ENCODE measurements at places on chromosomes 12 and 14.

DNA sequence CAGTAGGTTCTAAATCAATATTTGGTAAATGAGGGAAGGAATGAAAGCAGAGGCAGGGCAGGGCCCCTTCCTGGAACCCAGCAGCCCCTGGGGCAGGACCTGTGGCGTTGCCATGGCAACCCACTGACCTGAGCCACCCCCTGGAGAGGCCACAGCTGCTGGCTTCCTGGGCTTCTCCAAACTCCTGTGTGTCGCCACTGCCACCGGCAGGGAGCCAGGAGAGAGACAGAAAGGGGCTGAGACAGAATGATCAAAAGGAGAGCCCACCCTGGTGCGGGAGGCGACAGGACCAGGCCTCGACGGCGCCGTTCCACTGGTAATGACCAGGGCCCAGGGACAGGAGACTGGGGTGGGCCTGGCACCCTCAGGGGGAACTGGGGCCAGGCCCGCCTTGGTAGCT is 18.2 kb downstream of the RFX4 start:
- no peak overlapping the region for H3K27ac ChIP-seq
- H3K36me3 ChIP-seq: no peaks in the 10 kb centered on the region
- DNase-seq: no peak
- peaks cover 2% of the 10 kb centered on the region for H3K4me1 ChIP-seq
- H3K27me3 ChIP-seq: peaks cover 3% of the 10 kb centered on the region

DNA sequence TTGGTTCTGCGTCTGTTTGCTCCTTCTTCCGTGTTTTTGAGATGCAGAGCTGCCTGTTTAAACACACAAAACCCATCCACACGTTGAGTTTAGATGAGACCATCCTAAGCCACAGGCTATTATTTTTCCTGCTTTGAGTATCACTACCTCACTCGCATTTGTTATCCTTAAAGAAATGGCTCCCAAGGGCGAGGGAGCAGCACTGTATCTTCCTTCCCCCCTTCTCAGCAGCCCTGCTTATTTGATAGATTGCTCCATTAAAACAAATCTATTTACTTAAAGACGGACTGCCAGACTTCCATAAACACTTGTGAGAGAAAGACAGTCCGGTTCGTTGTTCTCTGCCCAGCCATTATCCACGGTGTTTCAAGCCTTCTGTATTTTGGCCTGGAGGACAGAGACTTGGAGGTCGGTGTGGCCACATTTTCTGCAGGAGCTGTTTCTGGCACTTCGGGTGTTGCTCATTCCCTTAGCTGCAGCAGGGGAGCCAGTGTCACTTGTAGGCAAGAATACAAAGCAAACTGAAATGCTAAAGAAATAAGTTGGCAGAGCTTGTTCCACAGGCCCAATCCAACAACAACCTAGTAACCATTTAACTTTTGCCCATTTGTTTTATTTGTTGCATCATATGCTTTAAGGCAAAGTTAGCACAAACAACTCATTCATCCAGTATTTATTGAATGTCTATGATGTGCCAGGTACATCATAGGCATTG is 275.4 kb downstream of the TTC6 start:
- H3K36me3 ChIP-seq: no peaks in the 10 kb centered on the region
- DNase-seq: no peak
- H3K27ac ChIP-seq: no peak overlapping the region
- H3K4me1 ChIP-seq: peaks cover 6% of the 10 kb centered on the region
- H3K27me3 ChIP-seq: peaks cover 9% of the 10 kb centered on the region

DNA sequence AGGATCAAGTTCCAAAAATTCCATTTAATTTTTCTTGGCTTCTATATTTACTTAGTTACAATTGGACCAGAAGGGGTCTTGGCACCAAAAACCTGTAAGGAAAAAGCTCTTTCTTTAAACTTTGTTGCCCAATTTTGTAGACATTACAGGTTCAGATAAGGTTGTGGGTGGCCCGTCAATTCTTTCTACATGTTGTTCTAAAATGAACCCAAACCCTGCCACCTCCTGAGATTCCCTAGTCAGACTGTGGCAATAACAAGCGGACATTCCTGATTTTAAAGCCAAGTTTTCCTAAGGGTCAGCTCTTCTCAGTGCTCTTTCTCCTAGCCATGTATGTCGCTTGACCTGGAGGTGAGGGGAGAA is 45.0 kb upstream of the GSG1 start:
- no peak overlapping the region for H3K4me3 ChIP-seq
- no peak overlapping the region for H3K27ac ChIP-seq
- H3K36me3 ChIP-seq: no peaks in the 10 kb centered on the region
- no peaks in the 10 kb centered on the region for H3K27me3 ChIP-seq
- no peak for DNase-seq

DNA sequence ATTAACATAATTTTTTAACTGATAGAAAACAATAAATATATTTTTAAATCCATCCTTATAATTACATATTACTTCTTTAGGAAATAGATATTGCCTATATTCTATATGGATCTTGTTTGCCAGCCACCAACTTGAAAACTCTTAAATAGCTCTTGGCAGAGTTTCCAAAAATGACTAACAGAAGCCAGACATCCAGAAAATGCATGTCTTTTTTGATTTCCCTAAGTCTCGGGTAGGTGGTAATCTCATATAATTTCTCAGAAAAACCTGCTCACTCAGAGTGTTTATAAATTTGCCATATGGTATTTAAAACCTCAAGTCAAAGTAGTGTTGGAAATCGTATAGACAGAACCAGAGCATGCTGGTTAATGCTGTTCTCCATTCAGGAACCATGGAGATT is 360.4 kb upstream of the FOXG1 start:
- no peak overlapping the region for H3K27ac ChIP-seq
- no peaks in the 10 kb centered on the region for H3K27me3 ChIP-seq
- no peak overlapping the region for H3K4me3 ChIP-seq
- H3K36me3 ChIP-seq: peaks cover 18% of the 10 kb centered on the region
- no peaks in the 10 kb centered on the region for H3K4me1 ChIP-seq

- no peak for DNase-seq
- H3K27me3 ChIP-seq: no peaks in the 10 kb centered on the region
These were observed 19.5 kb downstream of the PTGDR start for GRCh38 chr14:52286661-52287649.

DNA sequence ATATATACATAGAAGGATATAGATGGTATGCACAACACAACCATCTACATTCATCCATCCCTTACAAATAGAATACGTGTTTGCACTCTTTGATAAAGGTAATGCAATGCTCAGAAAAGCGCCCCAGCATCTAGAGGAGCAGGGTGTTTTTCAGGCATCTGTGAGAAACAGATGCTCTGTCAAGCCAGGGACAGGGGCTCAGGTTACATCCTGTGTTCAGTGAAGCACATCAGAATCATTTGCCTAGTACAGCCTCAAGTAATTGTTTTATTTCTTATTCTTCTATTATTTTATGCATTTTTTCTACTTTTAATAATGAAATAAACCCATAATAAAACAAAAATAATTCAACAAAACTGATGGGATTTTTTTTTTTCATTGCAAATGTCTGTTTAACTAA is 50.5 kb upstream of the HIF1A start:
- H3K27ac ChIP-seq: no peak overlapping the region
- no peak overlapping the region for H3K4me3 ChIP-seq
- no peak for DNase-seq
- H3K27me3 ChIP-seq: no peaks in the 10 kb centered on the region
- H3K36me3 ChIP-seq: no peaks in the 10 kb centered on the region

DNA sequence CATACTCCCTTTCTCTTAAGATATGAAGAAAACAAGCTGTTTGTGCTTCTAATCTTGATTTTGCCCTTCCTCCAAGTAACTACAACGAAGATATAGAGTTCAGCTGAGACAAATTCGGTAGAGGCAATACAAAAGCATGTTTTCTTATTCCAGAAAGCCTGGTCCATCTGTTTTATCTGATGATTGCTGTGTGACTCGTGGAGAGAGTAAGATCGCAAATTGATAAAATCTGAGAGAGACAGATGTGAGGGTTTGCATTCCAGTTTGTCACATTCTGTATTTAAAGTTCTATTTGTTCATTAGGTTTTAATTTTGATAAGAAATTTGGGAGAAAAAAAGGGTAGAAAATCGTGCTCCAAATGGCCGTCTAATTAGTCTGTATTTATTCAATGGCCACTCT is 192.1 kb downstream of the CPNE8 start:
- H3K27me3 ChIP-seq: no peaks in the 10 kb centered on the region
- H3K36me3 ChIP-seq: no peaks in the 10 kb centered on the region
- H3K4me3 ChIP-seq: no peak overlapping the region
- H3K4me1 ChIP-seq: no peaks in the 10 kb centered on the region

DNA sequence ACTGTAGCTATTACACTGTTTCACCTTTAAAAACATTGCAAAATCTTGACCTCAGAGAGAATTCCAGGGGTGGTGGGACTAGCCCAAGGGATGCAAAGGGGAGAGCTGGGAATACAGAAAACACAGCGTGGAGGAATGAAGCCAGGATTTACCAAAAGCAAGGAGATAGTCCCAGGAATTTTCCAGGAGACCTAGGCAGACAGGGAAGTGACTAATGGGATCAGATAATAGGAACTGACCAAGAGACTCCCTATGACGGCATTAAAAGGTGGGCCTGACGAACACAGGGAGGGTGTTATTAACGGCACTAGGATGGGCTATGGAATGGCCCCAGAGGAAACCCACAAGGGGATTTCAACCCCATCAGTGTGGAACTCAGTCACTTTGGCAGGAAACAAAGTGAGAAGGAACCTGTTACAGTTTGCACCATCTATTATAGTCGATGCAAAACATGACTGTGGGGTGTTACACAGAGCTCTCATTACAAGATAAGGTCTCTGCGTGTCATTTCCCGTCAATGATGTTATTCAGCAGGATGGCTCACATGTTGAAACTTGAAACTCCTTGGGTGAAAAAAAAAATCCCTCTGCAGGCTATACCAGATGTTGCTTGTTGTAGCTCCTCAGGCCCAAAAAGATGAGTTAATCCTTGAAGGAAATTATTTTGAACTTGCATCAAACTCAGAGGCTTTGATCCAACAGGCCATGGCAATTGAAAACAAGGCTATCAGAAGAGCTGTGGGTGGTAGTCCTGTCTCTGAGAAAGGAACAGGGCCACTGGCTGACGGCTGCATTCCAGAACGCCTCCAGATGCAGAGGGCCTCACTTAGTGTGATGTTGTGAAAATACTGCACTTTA is 58.7 kb downstream of the DRAM1 start:
- no peaks in the 10 kb centered on the region for H3K36me3 ChIP-seq
- no peak overlapping the region for H3K27ac ChIP-seq
- H3K4me1 ChIP-seq: no peaks in the 10 kb centered on the region
- H3K4me3 ChIP-seq: no peak overlapping the region

GRCh38 chr12:109763201-109763841 is 49.7 kb downstream of the FAM222A start:
- no peaks in the 10 kb centered on the region for H3K36me3 ChIP-seq
- H3K27ac ChIP-seq: no peak overlapping the region
- H3K4me1 ChIP-seq: no peaks in the 10 kb centered on the region
- no peaks in the 10 kb centered on the region for H3K27me3 ChIP-seq

Measured in naive thymus-derived CD8-positive, alpha-beta T cell (primary cell).